NCI-H446 (cell line): ENCODE measurements at places on chromosomes 16 and 17.

DNA sequence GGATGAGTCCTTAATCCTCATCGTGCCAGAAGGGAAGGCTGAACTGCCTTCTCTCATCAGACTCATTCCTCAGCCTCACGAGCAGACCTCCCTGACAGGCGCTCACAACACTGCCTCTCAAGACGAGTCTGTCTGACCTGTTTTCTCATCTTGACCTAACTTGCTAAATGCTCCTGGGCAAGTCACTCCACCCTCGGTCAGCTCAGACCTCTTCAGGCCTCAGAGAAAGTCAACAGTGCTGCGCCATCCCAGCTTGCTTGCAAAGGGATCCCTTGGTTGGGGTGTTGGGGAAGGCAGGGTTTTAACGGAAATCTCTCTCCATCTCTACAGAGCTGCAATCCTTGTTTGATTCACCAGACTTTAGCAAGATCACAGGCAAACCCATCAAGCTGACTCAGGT lies 15.0 kb downstream of the SERPINF1 start:
- DNase-seq = no peak

GRCh38 chr17:72409405-72410002 lies 288.7 kb downstream of the SOX9 start:
- DNase-seq = no peak

DNA sequence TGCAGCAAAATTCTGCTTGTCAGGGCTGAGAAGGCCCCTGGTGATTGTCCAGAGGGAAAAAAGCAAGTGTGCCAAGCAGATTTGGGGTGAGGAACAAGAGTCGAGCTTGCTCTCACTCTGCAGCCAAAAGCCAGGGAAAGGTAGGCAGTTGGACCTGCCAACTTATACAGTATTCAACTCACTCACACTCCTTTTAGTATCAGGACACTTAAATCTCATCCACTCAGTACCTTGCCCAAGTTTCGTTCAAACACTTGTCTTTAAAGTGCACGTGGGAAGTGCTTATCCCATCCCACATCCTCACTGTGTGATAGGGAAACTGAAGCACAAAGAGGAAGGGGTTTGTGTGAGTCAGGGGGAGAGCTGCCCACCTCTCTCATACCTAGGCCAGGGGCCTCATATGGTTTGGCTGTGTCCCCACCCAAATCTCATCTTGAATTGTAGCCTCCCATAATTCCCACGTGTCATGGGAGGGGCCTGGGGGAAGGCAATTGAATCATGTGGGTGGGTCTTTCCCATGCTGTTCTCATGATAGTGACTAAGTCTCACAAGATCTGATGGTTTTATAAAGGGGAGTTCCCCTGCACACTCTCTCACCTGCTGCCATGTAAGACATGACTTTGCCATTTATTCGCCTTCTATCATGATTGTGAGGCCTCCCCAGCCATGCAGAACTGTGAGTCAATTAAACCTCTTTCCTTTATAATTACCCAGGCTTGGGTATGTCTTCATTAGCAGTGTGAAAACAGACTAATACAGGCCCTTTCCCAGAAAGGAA lies 25.6 kb upstream of the CES5A start:
- no peak for DNase-seq

GRCh38 chr16:3734758-3735221 lies 17.5 kb upstream of the TRAP1 start:
- DNase-seq = no peak

- DNase-seq = no peak
Observed at GRCh38 chr17:81229666-81229920, 6.8 kb upstream of the CEP131 start.

DNA sequence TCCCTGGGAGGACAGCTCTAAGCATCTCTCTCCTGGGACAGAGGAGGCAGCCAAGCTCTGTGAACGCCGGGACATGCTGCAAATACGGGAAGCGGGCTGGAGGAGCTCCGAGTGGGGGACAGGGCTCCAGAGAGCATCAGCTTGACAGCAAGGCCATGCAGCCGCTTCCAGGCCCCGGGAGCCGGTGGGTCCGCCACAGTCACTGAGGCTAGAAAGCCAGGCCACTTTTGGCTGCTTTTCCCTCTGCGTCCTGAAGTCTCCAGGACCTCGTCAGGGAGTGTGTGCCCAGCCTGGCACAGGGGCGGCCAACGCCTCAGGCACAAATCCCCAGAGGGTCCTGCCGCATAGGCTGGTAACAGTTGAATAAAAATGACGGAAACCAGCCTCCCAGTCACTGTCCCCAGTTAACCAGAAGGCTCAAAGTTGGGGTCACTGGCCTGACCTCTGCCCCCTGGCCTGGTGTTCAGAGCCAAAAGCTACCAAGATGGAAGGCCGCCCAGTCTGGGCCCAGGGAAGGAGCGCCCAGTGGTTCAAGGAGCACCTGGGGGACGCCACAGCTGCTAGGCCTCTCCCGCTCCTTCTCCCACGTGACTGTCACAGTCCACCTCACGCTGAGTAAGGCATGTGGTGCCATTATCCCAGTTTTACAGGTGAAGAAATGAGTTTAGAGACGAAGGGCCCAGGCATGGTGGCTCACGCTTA lies 3.2 kb upstream of the TRIM65 start:
- no peak for DNase-seq

DNA sequence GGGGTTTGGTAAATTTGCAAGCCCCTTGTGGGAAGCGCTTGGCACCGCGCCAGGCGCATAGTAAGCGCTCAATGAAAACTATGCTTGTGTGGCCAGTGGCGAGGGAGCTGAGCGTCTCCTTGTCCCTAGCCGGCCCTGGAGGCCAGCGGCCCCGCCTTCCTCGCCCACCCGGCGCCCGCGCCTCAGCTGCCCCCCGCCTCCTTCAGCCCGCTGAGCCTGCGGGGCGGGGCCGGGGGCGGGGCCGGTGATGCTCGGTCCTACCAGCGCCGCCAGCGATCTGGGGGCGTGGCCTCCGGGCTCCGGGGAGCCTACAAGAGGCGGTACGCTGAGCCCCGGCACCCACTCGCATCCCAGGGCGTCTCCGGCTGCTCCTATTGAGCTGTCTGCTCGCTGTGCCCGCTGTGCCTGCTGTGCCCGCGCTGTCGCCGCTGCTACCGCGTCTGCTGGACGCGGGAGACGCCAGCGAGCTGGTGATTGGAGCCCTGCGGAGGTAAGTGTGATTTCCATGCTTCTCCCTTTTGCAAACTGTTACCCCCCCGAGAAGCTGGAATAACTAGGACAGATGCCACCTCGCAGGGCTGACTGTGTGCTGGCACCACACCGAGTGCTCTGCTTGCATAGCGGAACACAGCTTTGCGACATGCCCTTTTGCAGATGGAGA lies at the start of gene CRISPLD2:
Gene CRISPLD2, plus strand, starts transcription at position 342 of the 661 bp plus-strand sequence. CDS start 18,511 bp downstream, outside the sequence.
- DNase-seq = peak; percentile 38

- no peak for DNase-seq
Observed at GRCh38 chr16:88346680-88347505, 35.9 kb upstream of the ZNF469 start.

DNA sequence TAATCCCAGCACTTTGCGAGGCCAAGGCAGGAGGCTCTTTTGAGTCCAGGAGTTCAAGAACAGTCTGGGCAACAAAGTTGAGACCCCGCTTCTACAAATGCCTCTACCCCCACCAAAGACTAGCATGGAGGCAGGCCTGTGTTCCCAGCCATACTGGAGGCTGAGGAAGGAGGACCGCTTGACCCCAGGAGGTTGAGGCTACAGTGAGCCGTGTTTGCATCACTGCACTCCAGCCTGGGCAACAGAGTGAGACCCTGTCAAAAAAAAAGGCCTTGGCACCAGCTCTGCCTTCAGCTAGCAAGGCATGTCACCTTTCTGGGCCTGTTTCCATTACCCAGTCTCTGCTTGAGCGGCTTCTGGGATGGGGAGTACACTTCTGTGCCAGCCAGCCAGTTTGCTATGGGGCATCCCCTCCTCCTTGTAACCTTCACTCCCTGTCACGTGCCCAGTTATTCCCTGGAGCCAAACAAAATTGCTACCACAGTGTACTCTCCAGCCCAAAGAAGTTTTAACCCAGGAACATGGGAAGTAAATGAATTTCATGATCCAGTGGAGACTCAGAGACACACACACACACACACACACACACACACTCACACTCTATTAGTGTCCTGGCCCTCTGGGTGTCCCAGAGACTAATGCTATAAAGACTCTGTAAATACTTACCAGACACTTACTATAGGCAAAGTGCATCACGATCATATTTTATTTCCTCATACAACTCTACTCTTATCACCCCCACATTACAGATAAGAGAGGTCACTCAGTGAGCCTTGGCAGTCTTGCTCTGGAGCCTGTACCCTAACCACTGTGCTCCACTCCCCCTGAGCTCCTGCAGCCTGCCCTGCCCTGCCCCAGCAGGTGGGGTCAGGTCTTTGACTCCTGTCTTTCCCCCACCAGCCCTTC lies 2.5 kb downstream of the CISD3 start:
- DNase-seq = peak; percentile 51

DNA sequence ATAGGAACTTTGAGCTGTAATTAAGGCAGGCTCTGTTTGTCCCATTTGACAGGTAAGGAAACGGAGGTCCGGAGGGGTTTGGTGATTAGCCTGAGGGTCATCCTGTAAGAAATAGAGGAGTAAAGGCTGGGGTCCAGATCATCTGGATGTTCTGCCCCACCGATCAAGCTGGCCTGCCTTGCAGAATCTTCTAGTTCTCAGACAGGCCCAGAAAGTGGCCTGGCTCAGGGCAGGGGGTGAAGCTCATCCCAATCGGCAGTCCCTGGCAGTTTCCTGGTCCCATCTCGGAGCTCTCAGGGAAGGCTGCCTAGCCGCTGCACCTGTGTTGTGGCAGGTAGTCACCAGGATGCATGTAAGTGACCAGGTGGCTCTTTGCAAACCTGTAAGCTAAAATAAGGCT lies 4.2 kb downstream of the PIMREG start:
- DNase-seq = no peak

GRCh38 chr16:31335431-31335830 lies 19.5 kb upstream of the ITGAX start:
- DNase-seq = no peak

- DNase-seq = no peak
Observed at GRCh38 chr17:21218831-21219380, 4.9 kb upstream of the TMEM11 start.

DNA sequence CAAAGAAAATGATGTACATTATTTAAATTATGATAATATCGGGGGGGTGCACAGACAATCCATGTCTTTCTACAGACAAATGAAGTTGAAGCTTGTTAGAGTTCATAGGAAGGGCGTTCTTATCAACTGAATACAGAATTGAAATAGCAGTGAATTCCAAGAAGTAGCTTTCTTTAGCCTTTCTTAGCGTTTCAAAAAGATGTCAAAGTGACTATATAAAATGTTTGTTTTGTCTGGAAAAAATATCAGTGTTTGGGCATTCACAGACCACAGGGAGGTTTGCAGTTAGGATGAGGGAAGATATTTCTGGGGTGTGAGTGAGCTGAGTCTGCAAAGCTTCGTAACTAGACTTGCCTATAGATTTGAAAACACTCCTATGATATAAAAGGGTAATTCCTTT lies 55.0 kb downstream of the STX8 start:
- no peak for DNase-seq

- no peak for DNase-seq
Observed at GRCh38 chr17:77726549-77727006, 231.9 kb upstream of the TNRC6C start.

- no peak for DNase-seq
Observed at GRCh38 chr16:23491490-23492391, 18.6 kb downstream of the GGA2 start.

DNA sequence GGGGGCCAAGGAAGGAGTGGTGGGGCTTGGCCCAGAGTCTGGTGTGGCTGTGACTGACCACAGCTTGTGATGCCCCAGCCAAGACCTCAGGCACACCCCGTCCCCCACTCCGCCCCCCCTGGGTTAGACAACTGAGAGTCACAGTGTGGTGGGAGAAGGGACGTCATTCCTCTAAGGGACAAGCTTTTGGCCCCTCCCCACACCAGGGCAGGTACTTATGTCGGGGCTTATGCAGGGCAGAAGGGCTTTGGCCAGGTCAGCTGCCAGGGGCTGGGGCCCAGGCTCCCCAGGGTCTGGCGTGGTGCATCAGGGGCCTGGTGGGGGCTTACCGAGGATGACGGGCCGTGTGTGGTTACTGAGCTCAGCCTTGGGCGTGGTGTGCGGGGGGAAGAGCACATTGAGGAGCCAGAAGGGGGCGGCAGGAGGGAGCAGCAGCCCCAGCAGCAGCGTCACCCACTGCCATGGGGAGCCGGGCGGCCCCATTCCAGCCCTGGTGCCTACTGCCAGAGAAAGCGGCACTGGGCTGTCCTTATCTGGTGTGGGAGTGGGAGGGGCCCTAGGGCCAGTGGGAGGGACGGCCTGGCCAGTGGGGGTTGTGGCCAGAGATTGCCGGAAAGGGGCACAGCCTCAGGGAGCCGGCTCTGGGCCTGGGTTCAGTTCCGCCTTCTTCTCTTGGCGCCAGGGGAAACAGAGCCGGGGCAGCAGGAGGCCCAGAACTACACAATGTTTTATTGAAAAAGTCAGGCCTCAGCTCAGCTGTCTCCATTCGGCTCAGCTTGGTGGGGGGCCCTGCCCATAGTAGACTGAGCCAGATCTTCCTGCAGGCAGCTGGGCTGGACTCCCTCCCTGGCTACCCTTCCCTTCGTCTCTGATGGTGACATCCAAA lies at the start of gene LCAT:
Gene LCAT, minus strand, starts transcription at position 502 of the 886 bp plus-strand sequence. Its CDS starts 19 bp downstream, at position 483.
- DNase-seq = no peak

DNA sequence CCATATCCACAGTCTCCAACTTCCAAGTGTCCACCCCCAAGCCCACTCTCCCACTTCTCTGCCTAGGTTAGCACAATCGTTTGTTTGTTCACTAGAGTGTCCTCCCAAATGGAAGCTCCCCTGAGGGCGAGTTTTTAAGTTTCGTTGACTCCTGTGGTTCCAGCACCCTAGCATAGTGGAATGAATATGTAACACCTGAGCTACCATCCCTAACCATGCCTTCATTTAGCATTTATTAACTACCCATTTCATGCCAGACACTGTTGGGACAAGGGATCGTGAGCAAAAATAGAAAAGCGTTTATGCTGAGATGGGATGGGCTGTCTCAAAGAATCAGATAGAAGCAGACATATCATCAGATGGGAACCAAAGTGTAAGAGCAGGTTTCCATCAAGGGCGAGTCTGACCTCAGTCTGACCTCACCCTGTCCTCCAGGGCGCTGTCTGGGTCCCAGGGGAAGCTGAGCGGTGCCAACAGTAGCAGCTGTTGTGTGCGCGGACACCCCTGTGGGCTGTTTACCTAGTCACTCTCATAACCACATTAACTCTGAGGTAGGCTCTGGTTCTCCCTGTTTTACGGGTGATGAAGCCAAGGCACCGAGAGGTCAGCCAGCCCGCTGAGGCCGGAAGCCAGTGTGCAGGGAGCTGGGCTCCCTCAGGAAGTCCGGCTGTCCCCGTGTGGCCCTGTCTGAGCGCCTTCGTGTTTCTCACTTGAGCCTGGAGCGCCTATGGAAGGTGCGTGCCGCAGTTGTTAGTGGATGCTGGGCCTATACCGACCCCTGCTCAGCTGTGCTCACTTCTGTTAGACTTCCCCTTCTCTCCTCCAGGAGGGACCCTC lies 6.2 kb downstream of the CNP start:
- no peak for DNase-seq

GRCh38 chr16:76193906-76194615 lies 83.1 kb upstream of the CNTNAP4 start:
- no peak for DNase-seq

GRCh38 chr17:77473615-77474226 lies 333.0 kb downstream of the SEC14L1 start:
- DNase-seq = no peak
